Neural crest cell (in vitro differentiated cells): ENCODE measurements at places on chromosomes 13 and 19.

DNA sequence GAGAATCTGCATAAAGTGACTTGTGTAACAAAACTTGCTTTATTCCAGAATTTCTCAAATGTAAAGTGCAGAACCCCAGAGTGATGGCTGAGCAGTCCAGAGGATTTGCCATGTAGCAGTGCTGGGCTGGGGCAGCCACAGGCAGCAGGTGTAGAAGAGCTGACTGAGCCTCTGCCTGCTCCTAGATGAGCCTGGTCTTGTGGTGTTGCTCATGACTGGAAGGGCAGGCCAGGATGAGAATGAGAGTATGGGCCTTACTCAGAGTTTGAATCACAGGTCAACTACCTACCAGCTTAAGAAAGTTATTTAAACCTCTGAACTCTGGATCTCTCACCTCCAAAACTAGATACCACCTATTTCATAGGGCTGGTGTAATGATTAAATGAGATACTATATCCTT lies 2.9 kb upstream of the C13orf42 start:
- H3K27ac ChIP-seq, result no peak overlapping the region
- H3K36me3 ChIP-seq, result no peaks in the 10 kb centered on the region
- no peak for DNase-seq
- no peaks in the 10 kb centered on the region for H3K4me1 ChIP-seq
- H3K4me3 ChIP-seq, result no peak overlapping the region

GRCh38 chr19:54430306-54431254 lies 15.3 kb downstream of the TTYH1 start:
- H3K4me1 ChIP-seq, result peaks cover 42% of the 10 kb centered on the region
- peak; percentile 74 for DNase-seq
- peak overlapping the region; percentile 84 for H3K4me3 ChIP-seq
- H3K27me3 ChIP-seq, result peaks cover 11% of the 10 kb centered on the region
- peaks cover 11% of the 10 kb centered on the region for H3K36me3 ChIP-seq

DNA sequence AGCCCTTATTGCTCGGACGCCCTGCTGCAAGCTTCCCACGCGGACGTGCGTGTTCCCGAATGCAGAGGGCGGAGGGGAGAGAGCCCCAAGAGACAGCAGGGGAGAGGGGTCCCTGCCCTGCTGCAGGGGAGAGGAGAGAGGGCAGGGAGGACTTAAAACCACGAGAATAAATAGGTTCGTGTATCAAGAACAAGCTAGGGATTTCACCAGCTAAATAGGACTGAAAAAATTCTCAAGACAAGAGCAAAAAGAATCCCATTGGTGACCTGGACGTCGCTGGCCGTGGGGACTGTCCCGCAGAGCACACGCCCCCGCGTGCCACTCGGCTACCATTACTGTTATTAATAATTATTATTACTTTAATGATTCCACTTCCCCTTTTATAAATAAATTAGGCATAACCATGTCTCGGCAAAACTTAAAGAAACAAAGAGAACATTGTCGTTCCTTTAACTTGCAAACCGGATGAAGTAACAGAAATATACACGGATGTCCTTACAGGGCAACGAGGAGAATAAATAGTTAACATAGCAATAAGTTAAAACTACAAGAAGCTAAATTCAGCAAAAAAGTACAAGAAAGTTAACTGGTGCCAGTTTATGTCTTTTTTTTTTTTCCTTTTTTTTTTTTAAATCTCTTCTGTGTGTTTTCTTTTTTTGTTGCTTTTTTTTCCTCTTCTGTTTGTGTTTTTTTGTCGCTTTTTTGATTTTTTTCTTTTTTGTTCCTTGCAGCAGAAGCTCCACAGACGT lies 16.6 kb downstream of the PRKCSH start:
- no peaks in the 10 kb centered on the region for H3K27me3 ChIP-seq
- H3K4me1 ChIP-seq, result peaks cover 13% of the 10 kb centered on the region
- no peaks in the 10 kb centered on the region for H3K36me3 ChIP-seq
- peak overlapping the region; percentile 44 for H3K4me3 ChIP-seq
- no peak for DNase-seq

GRCh38 chr13:74574964-74575728 lies 440.9 kb upstream of the KLF12 start:
- peak overlapping the region; percentile 84 for H3K4me3 ChIP-seq
- DNase-seq, result no peak
- no peaks in the 10 kb centered on the region for H3K27me3 ChIP-seq
- no peaks in the 10 kb centered on the region for H3K36me3 ChIP-seq
- H3K27ac ChIP-seq, result peak overlapping the region; percentile 72

- H3K4me3 ChIP-seq, result no peak overlapping the region
- H3K27ac ChIP-seq, result no peak overlapping the region
- DNase-seq, result no peak
- H3K36me3 ChIP-seq, result peaks cover 16% of the 10 kb centered on the region
- no peaks in the 10 kb centered on the region for H3K4me1 ChIP-seq
- H3K27me3 ChIP-seq, result no peaks in the 10 kb centered on the region
These were observed 8.7 kb upstream of the TIMM50 start for GRCh38 chr19:39471756-39472536.

GRCh38 chr13:105050686-105051085 lies 1484.8 kb downstream of the EFNB2 start:
- no peak overlapping the region for H3K4me3 ChIP-seq
- no peak for DNase-seq
- no peaks in the 10 kb centered on the region for H3K4me1 ChIP-seq
- no peaks in the 10 kb centered on the region for H3K27me3 ChIP-seq

DNA sequence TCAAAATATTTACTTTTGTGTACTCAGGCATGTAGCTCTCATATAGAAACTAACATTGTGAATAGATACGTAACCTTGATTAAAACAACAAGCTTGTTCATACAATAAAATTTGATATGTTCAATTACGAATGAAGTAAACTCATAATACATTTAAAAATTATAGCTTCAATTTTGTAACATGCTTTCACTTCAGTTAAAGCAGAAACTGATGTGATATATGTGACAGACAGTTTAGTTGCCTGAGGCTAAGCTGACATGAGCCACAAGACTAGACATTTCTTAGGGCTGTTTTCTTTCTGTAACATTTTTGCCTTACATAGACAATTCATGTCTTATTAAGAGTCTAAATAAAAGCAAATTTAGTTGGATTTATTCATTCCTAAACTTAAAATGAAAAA lies 526.0 kb downstream of the PCDH9 start:
- no peak for DNase-seq
- no peak overlapping the region for H3K27ac ChIP-seq
- H3K4me1 ChIP-seq, result peaks cover 9% of the 10 kb centered on the region

- DNase-seq, result no peak
- peaks cover 5% of the 10 kb centered on the region for H3K36me3 ChIP-seq
- H3K27ac ChIP-seq, result peak overlapping the region; percentile 21
- H3K4me3 ChIP-seq, result peak overlapping the region; percentile 49
- peaks cover 16% of the 10 kb centered on the region for H3K4me1 ChIP-seq
- peaks cover 21% of the 10 kb centered on the region for H3K27me3 ChIP-seq
These were observed 2.8 kb downstream of the N4BP2L1 start for GRCh38 chr13:32425158-32425557.

GRCh38 chr13:61935710-61936109 lies 520.1 kb upstream of the PCDH20 start:
- H3K36me3 ChIP-seq, result no peaks in the 10 kb centered on the region
- H3K4me1 ChIP-seq, result no peaks in the 10 kb centered on the region
- H3K27ac ChIP-seq, result no peak overlapping the region
- H3K4me3 ChIP-seq, result no peak overlapping the region
- no peaks in the 10 kb centered on the region for H3K27me3 ChIP-seq

DNA sequence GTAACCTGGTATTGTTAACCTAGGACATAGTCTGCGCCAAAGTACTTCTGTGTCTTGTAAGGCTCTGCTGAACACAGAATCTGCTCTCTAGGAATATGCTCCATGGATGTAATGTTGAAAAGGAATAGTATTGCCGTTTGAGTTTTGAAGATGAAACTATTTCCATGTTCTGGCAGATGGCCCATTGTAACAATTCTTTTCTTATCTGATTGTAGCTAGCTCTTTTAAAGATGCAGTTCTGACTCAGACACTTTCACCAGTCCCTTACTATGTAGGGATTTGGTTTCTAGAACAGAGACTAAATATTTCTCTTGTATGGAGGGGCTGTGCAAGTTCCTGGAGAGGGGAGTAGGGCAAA lies 185.6 kb downstream of the MTUS2 start:
- no peak for DNase-seq
- no peaks in the 10 kb centered on the region for H3K4me1 ChIP-seq
- no peak overlapping the region for H3K27ac ChIP-seq
- peaks cover 16% of the 10 kb centered on the region for H3K27me3 ChIP-seq

DNA sequence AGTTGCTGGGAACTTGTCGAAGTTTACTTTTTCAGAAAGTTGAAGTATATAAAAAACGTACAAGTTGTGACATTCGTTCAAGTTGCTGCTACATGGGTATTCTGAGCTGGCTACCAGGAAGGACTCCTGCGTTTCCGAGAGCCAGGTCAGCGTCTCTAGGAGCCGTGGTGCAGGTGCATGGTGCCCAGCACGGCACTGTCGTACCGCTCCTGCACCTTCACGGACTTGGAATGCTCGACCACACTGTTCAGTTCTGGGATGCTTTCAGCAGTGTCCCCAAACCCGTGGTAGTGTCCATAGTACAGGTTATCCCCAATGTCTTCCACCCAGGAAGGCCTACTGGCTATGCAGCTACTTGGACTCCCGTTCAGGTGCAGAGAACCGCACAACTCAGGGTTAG lies 35.4 kb downstream of the ANKRD10 start:
- H3K4me3 ChIP-seq, result no peak overlapping the region
- peaks cover 3% of the 10 kb centered on the region for H3K27me3 ChIP-seq
- no peaks in the 10 kb centered on the region for H3K36me3 ChIP-seq
- no peak for DNase-seq
- H3K27ac ChIP-seq, result no peak overlapping the region

DNA sequence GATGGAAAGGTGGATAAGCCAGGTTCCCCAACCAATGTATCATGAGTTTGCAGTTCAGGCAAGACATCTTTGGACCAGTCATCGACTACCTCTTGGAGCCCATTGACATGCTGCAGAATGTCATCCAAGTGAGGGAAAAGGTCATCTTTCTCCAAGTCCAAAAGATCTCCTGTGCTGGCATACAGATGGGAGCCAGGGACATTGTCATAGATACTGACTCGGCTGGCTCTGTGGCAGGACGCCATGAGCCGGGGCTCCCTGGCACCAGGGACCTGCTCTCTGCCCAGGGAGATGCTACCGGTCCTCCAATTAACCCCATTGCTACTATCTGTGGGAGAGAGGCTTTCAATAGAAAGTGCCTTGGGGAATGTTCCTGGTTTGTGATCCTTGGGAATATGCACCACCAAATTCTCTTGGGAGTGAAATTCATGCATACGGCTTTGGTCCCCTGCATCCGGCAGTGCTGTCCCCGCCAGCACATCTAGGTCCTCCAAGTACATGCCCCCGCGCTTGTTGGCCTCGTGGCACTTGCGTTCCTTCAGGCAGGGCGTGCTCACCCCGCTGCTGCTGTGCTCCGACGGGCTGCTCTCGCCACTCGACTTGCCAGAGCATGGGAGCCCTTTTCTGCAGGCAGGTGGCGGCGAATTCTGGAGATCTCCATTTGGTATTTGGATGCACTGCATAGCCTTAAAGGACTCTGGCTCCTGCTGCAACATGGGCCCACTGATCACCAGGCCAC lies 113.0 kb downstream of the KL start:
- peaks cover 25% of the 10 kb centered on the region for H3K36me3 ChIP-seq
- peaks cover 12% of the 10 kb centered on the region for H3K4me1 ChIP-seq
- no peak for DNase-seq
- H3K27ac ChIP-seq, result no peak overlapping the region
- no peaks in the 10 kb centered on the region for H3K27me3 ChIP-seq
- H3K4me3 ChIP-seq, result no peak overlapping the region

GRCh38 chr13:26991508-26992181 lies 180.0 kb downstream of the USP12 start:
- H3K27ac ChIP-seq, result no peak overlapping the region
- no peak overlapping the region for H3K4me3 ChIP-seq
- H3K36me3 ChIP-seq, result no peaks in the 10 kb centered on the region
- H3K4me1 ChIP-seq, result no peaks in the 10 kb centered on the region
- DNase-seq, result no peak

GRCh38 chr13:98144027-98144741 lies 1.3 kb downstream of the FARP1 start:
- peaks cover 60% of the 10 kb centered on the region for H3K4me1 ChIP-seq
- H3K27ac ChIP-seq, result peak overlapping the region; percentile 98
- DNase-seq, result peak; percentile 11
- H3K27me3 ChIP-seq, result peaks cover 17% of the 10 kb centered on the region
- peaks cover 2% of the 10 kb centered on the region for H3K36me3 ChIP-seq
- peak overlapping the region; percentile 91 for H3K4me3 ChIP-seq

GRCh38 chr19:45440873-45441654 lies 17.3 kb upstream of the ERCC1 start:
- DNase-seq, result no peak
- no peak overlapping the region for H3K27ac ChIP-seq
- no peaks in the 10 kb centered on the region for H3K36me3 ChIP-seq
- H3K27me3 ChIP-seq, result no peaks in the 10 kb centered on the region

DNA sequence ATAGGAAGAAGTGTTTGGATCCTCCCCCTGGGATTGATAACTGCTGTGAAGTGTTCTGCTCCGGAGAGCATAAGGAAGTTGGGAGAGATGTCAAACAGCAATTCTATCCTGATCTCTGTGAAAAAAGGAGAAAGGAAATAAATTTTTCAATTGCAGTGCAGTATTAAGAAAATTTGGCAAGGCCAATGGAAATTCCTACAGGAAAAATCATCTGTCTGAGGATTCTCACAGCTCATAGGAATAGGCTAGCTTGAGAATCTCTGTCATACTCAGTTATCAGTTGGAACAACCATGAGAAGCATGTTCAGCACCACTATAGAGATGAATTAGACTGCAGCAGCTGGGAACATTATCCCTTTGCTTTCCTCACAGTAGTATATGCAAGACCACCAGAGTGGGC lies 1238.9 kb upstream of the MIR17HG start:
- no peak for DNase-seq
- no peaks in the 10 kb centered on the region for H3K36me3 ChIP-seq
- H3K27me3 ChIP-seq, result no peaks in the 10 kb centered on the region
- no peaks in the 10 kb centered on the region for H3K4me1 ChIP-seq
- no peak overlapping the region for H3K4me3 ChIP-seq

- H3K4me1 ChIP-seq, result peaks cover 22% of the 10 kb centered on the region
- H3K27ac ChIP-seq, result no peak overlapping the region
- peaks cover 3% of the 10 kb centered on the region for H3K27me3 ChIP-seq
- no peak overlapping the region for H3K4me3 ChIP-seq
- no peaks in the 10 kb centered on the region for H3K36me3 ChIP-seq
- no peak for DNase-seq
These were observed 334.1 kb downstream of the TEX29 start for GRCh38 chr13:111654531-111654930.

DNA sequence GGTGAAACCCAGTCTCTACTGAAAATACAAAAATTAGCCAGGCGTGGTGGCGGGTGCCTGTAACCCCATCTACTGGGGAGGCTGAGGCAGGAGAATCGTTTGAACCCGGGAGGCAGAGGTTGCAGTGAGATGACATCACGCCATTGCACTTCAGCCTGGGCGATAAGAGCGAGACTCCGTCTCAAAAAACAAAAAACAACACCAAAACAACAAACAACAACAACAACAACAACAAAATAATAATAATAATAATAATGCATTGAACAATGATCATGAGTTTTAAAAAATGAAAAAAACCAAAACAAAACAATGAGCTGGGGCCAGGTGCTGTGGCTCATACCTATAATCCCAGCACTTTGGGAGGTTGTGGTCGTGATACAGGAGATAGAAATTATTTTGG lies 23.1 kb upstream of the HOMER3 start:
- no peaks in the 10 kb centered on the region for H3K36me3 ChIP-seq
- no peak overlapping the region for H3K27ac ChIP-seq
- H3K27me3 ChIP-seq, result peaks cover 13% of the 10 kb centered on the region
- no peak for DNase-seq
- no peak overlapping the region for H3K4me3 ChIP-seq

GRCh38 chr13:23946067-23946466 lies 48.8 kb upstream of the C1QTNF9B start:
- no peak overlapping the region for H3K4me3 ChIP-seq
- peak overlapping the region; percentile 94 for H3K27ac ChIP-seq
- no peaks in the 10 kb centered on the region for H3K27me3 ChIP-seq
- H3K4me1 ChIP-seq, result no peaks in the 10 kb centered on the region
- H3K36me3 ChIP-seq, result no peaks in the 10 kb centered on the region
